ENCODE measurements at places on chromosomes 11 and 22. TPM values are rescaled to one million over a fixed set of nuclear protein-coding genes. Genes with fewer than 3 reads are reported as not detected.

Gene ZNF74
- 9.2 TPM for total RNA-seq

Gene XKR3
- not detected for total RNA-seq

Gene C11orf97
- total RNA-seq, result not detected

Gene IFTAP
- 1.1 TPM for total RNA-seq

Gene RIMBP3C
- 0.68 TPM for total RNA-seq

Gene CRYBA4
- 0.27 TPM for total RNA-seq

Gene LRRC10B
- total RNA-seq, result not detected

Gene EXT2
- total RNA-seq, result 33.7 TPM

Gene RAB38
- total RNA-seq, result 3.7 TPM

Gene NPAS4
- total RNA-seq, result 0.07 TPM

Gene CADM1
- total RNA-seq, result not detected

Gene OR51B5
- total RNA-seq, result not detected

Gene HEPHL1
- not detected for total RNA-seq

Gene NXPE4
- total RNA-seq, result not detected

Gene PATE2
- total RNA-seq, result not detected

Gene WNT7B
- total RNA-seq, result not detected

Gene OR8B3
- total RNA-seq, result not detected

Gene MRGPRF
- not detected for total RNA-seq

Gene SMC1B
- total RNA-seq, result 0.44 TPM

Gene FAM111B
- 63.7 TPM for total RNA-seq

Gene OR8H2
- total RNA-seq, result not detected

Gene GAL
- not detected for total RNA-seq

Gene MUC5AC
- not detected for total RNA-seq

Gene OR51E2
- not detected for total RNA-seq

Gene KCNC1
- not detected for total RNA-seq

Gene CASP12
- total RNA-seq, result not detected

Gene HOATZ
- not detected for total RNA-seq

Gene NNMT
- total RNA-seq, result not detected

Gene CAVIN3
- total RNA-seq, result 5.9 TPM

Gene MUC6
- not detected for total RNA-seq

Gene IGSF9B
- total RNA-seq, result 89.6 TPM

All from T-helper 1 cell treated with Interleukin-12 subunit alpha and Interleukin-12 subunit beta and Interleukin-4 antibody, amounts not matched to agents 30 ng/mL and 1 ng/mL, for 36 hours (primary cell).